ENCODE measurements at places on chromosomes 6 and 20.

GRCh38 chr6:73234733-73235132 is 9.4 kb upstream of the KHDC1L start:
- no peak for DNase-seq

GRCh38 chr6:27667016-27667656 is 194.2 kb upstream of the ZNF184 start:
- DNase-seq, result no peak

DNA sequence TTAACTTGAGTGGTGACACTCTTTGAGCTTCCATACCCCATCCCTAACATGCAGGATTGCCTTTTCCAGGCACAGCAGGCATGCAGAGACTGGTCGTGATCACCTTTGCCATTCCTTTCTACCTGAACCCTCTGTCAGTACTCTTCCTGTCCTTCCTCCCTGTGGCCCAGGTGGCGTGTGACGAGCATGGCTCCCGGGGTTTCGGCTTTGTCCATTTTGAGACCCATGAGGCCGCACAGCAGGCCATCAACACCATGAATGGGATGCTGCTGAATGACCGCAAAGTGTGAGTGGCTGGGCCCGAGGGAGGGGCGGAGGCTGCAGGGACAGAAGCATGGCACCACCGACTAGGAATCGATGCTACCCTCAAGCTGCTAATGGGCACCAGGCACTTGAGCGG is 6.7 kb downstream of the PABPC1L start:
- DNase-seq, result no peak

- no peak for DNase-seq
These were observed 503.9 kb upstream of the EYS start for GRCh38 chr6:66210964-66211363.

- peak; percentile 53 for DNase-seq
These were observed 99.1 kb downstream of the CDH26 start for GRCh38 chr20:60057123-60057865.

DNA sequence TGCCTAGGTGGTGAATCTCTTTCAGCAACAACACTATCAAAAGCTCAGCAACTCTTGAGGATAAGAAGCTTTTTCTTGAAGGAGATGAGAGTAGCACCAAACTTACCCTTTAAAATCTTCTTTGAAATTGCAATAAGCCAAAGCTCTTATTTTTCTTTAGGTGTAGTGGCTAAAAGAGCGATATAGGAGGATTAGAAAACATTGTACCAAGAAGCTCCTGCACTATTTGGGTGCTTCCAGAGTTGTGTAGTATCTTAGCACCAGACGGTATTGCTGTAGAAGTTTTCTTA is 1.2 kb downstream of the FUT9 start:
- DNase-seq, result no peak

DNA sequence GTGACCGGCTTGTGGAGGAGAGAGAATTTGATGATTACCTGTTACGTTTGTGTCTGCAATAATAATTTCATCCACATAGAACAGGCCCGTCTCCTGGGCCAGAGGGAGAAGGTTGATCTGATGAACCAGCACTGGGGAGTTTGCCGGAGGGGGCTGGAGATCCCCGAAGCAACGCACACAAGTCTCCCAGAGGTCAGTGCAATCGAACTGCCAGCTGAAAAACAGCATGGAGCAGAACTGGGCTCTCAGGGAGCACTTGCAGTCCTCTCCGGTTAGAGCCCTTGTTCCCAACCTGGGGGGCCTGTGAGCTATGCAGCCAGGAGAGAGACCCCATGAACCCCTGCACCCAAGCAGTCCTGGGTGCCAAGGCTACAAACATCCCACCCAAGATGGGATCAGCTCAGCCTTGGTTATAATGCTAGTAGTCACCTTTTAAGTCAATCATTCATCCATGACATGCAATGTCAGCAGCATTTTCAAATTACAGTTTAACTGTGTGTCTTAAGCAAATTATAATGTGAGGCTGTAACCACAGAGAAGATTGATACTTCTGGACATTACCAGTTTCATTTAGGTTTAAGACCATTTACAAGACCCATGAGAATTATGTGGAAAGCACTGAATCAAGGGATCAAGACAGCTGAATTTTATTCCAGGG is 34.2 kb downstream of the PKHD1 start:
- no peak for DNase-seq

DNA sequence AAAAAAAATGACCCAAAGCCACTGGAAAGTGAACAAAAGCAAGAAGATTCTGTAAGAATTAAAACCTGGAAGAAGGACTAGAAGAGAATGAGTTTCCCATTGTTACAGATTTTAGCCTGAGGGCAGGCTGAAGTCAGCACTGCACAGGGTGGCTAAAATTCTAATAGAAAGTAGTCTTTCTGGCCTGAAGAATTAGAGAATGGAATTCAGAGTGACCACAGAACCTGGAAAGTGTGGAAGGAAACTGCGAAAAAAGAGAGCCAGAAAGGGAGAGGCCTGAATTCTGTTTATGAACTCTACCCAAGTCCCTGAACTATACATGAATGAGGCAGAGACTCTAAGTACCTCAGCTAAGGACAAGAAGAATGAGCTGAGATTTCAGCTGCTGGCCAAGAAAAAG is 38.9 kb upstream of the FILIP1 start:
- no peak for DNase-seq

- no peak for DNase-seq
These were observed 49.4 kb downstream of the SNX5 start for GRCh38 chr20:17919149-17919548.

DNA sequence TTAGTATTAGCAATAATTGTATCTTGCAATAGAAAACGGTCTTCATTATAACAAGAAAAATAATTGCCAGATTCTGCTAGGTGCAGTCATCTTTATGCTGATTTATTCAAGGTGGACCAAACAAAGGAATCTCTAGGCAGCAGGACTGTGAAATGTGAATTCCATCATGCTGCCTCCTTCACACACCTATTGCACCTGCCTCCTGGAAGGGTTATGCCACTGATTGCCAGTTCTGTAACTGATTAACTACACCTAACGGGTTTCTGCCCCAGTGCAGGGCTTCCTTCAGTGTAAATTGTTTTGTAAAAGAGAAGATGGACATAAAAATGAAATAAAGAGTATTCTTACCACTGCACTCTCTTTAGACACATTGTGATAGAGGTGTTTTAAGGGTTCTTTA is 96.1 kb downstream of the FOXO3 start:
- no peak for DNase-seq

Measured in NCI-H524 (cell line).